ENCODE measurements at places on chromosomes 3 and 15.
A peak's percentile ranks its signal among the peaks of the same experiment; 100 is the strongest.

DNA sequence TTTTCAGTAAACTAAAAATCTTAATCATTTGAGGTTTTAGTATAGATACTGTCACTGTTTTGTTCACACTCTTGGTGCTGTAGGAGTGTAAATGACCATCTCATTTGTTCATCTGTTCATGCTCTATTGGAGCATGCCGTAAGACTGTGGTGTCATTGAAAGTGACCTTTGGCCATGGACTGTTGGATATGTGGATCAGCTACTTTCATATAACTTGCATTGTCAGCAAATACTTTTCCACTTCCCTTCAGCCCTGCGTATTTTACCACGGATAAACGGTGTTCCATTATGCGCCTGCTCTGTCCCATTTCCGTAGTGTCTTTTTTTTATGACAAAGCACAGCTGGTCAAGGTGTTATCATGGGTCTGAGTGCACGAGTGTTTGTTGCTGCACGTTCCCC lies 32.6 kb upstream of the SENP5 start:
- no peaks in the 10 kb centered on the region for H3K36me3 ChIP-seq
- no peak overlapping the region for H3K4me3 ChIP-seq
- H3K27ac ChIP-seq: no peak overlapping the region
- DNase-seq: no peak
- H3K4me1 ChIP-seq: no peaks in the 10 kb centered on the region

DNA sequence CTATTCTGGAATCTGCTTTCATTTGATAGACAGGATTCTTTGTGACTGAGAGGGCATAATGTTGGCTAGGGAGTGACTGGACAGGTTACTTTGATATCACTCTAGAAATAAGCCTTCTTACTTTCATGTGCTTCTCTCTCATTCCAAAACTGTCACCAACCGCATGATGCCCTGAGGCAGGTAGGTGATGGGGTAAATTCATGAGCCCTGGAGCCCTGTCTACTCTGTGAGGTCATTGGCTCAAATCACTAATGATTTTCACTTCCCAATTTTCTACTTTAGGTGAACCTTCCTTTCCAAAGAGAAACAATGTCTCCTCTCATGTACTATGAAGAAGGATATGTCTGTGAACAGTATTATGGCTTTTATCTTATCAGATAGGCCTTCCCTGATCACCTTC lies 596.7 kb downstream of the TUSC7 start:
- H3K4me3 ChIP-seq: no peak overlapping the region
- H3K36me3 ChIP-seq: no peaks in the 10 kb centered on the region
- no peaks in the 10 kb centered on the region for H3K4me1 ChIP-seq
- no peak overlapping the region for H3K27ac ChIP-seq
- H3K27me3 ChIP-seq: no peaks in the 10 kb centered on the region

DNA sequence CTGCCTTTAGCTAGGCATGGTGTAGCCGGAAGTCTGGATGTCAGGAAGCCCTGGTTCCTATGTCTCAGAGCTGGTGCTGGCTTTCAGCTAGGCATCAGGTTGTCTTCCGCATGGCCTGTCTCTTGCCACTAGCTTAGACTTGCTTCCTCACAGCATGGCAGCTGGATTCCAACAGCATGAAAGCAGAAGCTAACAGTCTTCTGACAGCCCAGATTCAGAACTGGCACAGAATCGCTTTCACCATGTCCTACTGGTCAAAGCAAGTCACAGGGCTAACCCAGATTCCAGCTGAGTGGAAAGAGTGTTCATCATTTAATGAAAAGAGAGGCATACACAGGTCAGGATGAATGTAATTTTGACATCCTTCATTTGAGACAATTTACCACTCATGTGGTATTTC lies 1050.5 kb downstream of the ROBO2 start:
- no peak for DNase-seq
- H3K27me3 ChIP-seq: no peaks in the 10 kb centered on the region
- H3K27ac ChIP-seq: no peak overlapping the region
- no peaks in the 10 kb centered on the region for H3K36me3 ChIP-seq

DNA sequence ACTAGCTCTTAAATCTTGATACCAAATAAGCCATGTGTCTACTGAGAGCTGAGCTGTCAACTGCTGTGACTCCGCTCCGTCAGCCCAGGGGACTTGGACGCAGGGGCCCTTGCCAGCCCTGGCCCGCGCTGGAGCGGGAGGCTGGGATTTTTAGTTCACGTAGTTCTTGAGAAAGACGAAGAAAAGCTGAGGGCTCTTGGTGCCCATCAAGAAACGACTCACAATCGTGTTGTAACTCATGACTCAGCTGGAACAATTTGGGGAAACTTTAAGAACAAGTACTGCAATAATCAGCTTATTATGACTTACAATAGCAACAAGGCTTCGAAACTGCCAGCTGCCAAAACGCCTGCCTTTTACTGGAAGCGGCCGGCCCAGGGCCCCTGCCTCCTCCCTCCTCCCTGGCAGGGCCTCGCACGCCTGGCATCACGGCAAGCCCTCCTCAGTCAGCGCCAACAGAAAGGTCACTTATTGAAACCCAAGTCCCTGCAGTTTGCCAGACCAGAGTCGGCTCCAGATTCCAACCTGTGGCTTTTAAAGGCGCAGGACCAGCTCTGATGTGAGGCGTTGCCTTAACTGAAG lies 60.3 kb downstream of the RGMA start:
- peak overlapping the region; percentile 91 for H3K27ac ChIP-seq
- no peak for DNase-seq
- H3K4me3 ChIP-seq: no peak overlapping the region
- H3K36me3 ChIP-seq: peaks cover 23% of the 10 kb centered on the region

DNA sequence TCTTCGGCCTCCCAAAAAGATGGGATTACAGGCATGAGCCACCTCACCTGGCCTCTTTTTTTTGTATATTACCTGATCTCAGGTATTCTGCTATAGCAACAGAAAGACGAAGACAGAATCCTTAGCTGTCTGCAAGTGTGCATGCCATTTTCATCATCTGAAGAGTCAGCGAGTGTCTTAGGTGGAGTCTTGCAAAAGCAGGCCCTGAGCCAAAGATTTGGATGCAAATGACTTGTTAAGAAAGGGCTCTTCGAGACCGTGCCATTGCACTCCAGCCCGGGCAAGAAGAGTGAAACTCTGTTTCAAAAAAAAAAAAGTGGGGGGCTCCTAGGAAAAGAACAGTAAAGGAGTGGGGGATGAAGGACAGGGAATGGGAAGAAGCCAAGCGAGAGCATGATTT lies 10.2 kb upstream of the TRIM69 start:
- no peaks in the 10 kb centered on the region for H3K27me3 ChIP-seq
- H3K4me3 ChIP-seq: peak overlapping the region; percentile 43
- H3K4me1 ChIP-seq: peaks cover 64% of the 10 kb centered on the region
- no peaks in the 10 kb centered on the region for H3K36me3 ChIP-seq
- peak overlapping the region; percentile 94 for H3K27ac ChIP-seq

DNA sequence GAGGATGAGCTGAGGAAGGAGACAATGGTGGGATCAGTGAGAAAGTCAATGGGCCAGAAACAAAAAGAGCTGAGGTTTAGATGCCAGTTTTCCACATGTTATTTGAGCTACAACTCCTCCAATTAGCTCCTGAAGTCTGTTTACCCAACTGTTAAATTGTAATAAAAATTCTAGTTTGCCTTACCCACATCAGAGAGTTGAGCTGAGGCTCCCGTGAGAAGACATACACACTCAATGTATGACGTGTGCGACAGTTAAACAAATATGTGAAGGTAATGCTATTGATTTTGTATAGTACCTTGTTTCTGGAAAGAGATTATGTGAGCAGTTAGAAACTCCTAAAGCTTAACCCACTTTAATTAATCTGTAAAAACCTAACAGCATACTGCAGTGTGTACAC lies 318.1 kb upstream of the GRM7 start:
- H3K27me3 ChIP-seq: no peaks in the 10 kb centered on the region
- H3K4me1 ChIP-seq: no peaks in the 10 kb centered on the region
- H3K36me3 ChIP-seq: no peaks in the 10 kb centered on the region
- no peak overlapping the region for H3K27ac ChIP-seq
- H3K4me3 ChIP-seq: no peak overlapping the region
- no peak for DNase-seq

DNA sequence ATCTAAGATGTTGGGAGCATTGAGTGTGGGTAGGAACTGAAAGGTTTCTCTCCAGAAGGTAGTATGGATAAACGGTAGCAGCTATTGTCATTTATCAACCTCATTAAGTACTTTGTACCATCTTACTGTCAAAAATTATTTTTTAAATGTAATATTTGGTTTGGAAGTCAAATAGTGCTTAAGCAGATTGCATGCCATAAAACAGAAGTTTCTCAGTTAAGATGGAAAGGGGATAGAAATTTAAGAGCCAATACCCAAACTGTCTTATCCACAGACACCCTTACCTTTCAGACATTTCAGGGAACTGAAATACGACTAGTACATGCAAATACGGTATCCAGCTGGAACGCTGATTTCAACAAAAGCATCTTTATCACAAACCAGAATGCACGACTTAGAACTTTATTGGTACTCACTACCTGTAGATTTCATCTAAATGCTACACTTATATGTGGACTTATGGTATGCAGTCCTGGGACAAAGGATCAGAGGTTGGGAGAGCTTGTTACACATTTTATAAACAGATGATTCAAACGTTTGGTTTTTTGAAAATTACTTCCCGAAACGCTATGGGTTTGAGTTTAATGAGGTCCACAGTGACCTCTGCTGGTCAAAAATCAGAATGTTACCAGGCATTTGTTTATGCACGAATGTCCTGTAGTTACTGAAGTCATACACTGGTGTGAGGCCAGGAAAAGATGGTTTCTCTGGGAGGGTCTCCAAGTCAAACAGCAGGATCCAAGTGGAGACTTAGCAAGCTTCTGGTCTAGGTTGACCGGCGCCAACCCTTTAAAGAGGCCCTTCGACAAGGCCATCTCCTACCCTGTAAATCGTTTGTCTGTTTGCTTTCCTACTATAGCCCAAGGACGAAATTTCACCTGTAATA lies 45.7 kb upstream of the DUT start:
- no peaks in the 10 kb centered on the region for H3K4me1 ChIP-seq
- H3K27me3 ChIP-seq: no peaks in the 10 kb centered on the region
- H3K27ac ChIP-seq: no peak overlapping the region
- no peak for DNase-seq
- H3K4me3 ChIP-seq: peak overlapping the region; percentile 50
- no peaks in the 10 kb centered on the region for H3K36me3 ChIP-seq

- no peak overlapping the region for H3K27ac ChIP-seq
- no peaks in the 10 kb centered on the region for H3K4me1 ChIP-seq
- no peak for DNase-seq
- no peak overlapping the region for H3K4me3 ChIP-seq
- H3K27me3 ChIP-seq: no peaks in the 10 kb centered on the region
- no peaks in the 10 kb centered on the region for H3K36me3 ChIP-seq
These were observed 27.7 kb upstream of the SSR3 start for GRCh38 chr3:156582532-156583183.

DNA sequence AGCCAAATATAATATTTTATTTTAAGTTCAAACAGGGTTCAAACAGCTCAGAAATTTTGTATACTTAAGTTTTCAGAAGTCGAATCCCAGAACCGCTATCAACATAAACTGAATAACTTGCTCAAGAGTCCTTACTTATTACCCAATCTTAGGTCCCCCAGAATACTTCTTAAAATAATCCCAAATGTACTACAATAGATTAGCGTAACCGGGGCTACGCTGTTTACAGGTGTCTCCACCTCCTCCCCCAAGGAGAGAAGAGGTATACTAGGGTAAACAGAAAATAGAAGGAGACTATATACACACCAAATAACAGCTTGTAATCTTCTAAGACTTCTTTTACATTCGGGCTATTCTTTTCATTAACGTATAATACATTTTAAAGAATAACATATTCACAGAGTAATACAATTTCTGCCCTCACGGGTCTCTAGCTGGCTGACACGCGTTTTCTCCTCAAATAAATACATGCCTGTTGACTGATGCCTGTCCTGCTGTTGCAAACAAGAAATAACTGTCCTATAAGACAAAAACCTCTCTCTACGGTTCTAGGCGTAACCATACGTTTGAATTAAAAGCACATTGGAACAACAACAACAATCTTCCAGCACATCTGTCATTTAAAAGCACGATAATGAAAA lies 1.3 kb downstream of the DENND4A start:
- H3K36me3 ChIP-seq: no peaks in the 10 kb centered on the region
- no peaks in the 10 kb centered on the region for H3K27me3 ChIP-seq
- H3K4me3 ChIP-seq: peak overlapping the region; percentile 85
- peaks cover 4% of the 10 kb centered on the region for H3K4me1 ChIP-seq

DNA sequence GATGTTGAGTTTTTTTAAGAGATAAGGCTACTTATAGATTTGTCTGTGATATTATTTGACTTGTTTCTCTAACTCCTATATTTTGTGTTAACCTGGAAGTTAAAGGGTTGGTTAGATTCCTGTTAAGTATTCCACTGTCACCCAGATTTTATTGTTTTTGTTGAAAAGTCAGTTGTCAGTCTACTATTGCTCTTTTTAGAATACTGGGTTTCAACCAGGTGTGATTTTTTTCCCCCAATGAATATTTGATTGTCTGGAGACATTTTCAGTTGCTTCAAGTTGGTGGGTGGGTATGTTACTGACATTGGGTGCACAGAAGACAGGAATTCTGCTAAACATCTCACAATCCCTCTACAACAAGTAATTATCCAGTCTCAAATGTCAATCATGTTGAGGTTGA lies 43.8 kb upstream of the GPR149 start:
- no peak overlapping the region for H3K27ac ChIP-seq
- no peaks in the 10 kb centered on the region for H3K4me1 ChIP-seq
- no peaks in the 10 kb centered on the region for H3K36me3 ChIP-seq
- no peaks in the 10 kb centered on the region for H3K27me3 ChIP-seq
- no peak overlapping the region for H3K4me3 ChIP-seq

DNA sequence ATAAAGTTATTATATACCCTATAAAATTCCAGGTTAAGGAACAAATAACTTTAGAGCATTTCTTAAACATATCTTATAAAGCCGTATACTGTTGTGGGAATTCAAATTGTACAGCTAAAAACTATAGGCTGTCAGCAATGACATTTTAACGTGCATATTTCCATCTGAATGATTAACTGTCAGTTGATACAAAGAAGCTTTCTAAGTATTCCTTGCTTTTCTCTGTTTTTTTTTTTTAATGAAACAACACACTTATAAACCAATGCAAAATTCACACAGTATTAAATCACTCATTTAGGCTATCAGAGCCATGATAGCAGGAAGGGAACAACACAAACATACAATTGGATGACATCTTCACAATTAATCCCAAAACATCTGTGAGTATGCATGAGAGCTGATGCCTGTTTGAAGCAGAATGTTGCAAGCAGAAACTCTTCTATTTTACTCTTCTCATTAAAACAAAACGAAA lies 61.9 kb downstream of the CTDSPL start:
- peaks cover 57% of the 10 kb centered on the region for H3K4me1 ChIP-seq
- no peaks in the 10 kb centered on the region for H3K36me3 ChIP-seq
- no peak for DNase-seq

DNA sequence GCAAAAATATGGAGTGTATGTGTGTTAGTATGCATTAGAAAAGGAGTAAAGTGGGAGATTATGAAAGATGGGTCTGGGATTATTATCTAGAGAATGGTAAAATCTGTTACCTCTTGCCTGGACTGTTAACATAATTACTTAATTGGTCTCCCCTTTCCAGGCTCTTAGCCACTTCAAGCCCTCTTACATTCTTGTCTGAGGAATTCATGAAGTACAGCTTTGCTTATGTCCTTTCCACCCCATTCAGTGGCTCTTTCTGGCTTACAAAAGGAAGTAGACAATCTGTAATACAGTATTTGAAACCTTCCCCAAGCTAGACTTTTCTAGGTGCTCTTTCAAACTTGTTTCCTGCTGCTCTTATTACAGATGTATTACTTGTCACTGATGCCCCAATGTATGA lies 129.8 kb downstream of the MBNL1 start:
- H3K4me3 ChIP-seq: no peak overlapping the region
- H3K27me3 ChIP-seq: no peaks in the 10 kb centered on the region
- peaks cover 88% of the 10 kb centered on the region for H3K4me1 ChIP-seq
- H3K36me3 ChIP-seq: no peaks in the 10 kb centered on the region
- no peak overlapping the region for H3K27ac ChIP-seq
- DNase-seq: no peak
